ENCODE measurements at places on chromosomes 11 and 22.

GRCh38 chr11:46252373-46252914, 25.0 kb upstream of the CREB3L1 start:
- DNase-seq: no peak

DNA sequence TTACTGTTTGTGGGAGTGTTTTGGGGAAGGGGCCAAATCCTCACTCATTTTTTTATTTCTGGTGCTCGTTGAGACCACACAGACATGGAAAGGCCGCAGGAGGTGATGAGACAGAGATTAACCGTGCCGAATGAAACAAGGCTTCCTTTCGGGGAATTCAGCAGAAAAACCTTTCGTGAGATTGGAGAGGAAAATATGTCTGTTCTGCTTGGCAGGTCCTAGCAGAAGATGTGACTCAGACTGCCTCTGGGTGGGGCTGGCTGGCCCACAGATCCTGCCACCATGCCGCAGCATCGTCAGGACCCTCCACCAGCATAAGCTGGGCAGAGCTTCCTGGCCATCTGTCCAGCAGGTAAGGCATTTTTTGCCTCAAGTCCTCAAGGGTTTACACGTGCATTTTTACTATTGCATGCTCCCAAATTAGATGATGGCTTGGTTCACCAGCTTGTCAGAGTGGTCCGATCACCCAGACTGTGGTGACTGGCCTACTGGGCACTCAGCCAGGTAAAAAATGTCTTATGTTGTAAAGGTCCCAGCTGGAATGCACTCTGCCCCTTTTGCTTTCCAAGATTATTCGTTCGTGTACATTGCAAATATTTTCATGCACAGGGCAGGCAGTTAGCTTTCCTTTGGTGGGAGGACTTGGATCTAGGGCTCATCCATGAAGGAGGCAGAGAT, 1.5 kb downstream of the DDB2 start:
- peak; percentile 71 for DNase-seq

GRCh38 chr11:22690871-22691270, 24.5 kb downstream of the GAS2 start:
- DNase-seq: no peak

DNA sequence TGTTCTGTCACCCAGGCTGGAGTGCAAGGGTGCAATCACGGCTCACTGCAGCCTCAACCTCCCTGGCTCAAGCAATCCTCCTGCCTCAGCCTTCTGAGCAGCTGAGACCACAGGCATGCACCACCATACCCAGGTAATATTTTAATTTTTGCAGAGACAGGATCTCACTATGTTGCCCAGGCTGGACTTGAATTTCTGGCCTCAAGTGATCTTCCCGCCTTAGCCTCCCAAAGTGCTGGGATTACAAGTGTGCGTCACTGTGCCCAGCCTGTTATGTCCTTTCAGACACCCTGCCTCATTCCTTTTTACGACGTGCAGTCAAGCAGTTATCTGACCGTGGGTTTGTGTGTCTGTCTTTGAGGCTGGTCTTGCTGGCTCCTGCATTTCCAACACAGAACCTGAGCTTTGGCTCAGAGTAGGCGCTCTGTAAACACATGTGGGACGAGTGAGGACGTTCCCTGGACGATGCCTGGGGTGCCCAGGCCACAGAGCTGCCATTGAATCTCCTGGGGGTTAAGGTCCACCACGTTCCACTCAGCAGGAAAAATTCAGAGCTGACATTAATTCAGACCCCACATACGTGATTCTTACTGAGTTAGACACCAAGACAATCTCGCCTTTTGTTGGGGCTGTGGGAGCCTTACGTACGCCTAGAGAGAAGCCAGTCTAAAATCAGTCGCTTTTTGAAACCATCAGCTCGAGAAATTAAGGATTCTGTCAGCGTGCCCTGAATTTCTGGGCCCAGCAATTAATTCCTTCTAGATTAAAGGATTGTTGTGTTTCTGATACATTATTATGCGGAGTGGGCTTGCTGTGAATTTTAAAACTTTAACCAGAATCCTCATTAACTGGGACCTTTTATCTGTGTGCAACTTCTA, 21.5 kb upstream of the EMID1 start:
- DNase-seq: no peak

DNA sequence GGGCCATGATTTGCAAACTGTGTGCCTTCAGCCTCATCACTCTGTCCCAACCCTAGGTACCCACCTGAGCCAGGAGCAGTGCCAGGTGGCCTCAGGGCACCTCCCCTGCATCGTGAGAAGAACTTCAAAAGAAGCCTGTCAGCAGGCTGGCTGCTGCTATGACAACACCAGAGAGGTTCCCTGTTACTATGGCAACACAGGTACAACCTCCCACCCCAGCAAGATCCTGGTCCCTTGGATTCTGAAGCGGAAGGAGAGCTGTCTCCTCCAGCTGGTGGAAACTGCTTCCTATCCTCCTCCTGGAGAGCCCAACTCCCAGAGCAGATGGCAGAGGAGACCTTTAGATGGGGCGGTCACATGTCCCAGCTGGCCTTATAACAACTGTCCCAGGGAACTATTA, 2.9 kb downstream of the ZP1 start:
- DNase-seq: no peak

DNA sequence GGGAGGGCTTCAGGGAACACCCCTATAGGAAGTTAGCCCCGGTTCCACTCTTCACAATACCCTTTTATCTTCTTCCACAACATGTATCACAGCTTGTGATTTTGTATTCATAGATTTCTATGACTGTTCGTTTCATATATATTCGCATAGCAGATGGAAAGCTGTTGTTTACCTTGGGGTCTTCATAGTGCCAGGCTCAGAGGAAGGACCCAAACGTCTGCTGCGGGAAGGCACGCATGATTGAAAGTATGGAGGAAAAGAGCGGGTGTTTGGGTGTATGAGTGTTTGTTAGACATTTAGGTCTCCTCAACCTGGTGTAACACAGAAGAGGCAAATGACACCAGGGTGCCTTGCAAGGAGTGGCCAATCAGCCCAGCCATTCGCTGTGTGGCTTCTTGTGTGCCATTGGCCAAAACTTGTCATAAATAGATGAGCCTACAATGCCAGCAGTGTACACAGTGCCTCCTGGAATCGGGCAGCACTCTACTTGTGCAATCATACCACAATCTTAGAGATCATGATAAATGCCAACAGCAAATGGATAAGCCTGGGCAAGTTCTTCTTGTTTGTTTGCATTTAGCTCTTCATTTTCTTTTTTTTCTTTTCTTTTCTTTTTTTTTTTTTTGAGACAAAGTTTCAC, 10.9 kb upstream of the ADA2 start:
- DNase-seq: no peak

GRCh38 chr11:64971421-64972233, at the start of gene MAJIN:
Gene MAJIN (minus strand): TSS chr11:64972108. CDS start chr11:64959405, 12,703 bp downstream.
- DNase-seq: peak; percentile 88

- DNase-seq: no peak
Measured at GRCh38 chr11:30788849-30789248, 202.7 kb upstream of the MPPED2 start.

Data from muscle of arm (tissue), 14 donors.